Ascending aorta (tissue), 2 donors: ENCODE measurements at places on chromosomes 6 and 20. TPM values are rescaled to one million over a fixed set of nuclear protein-coding genes. Genes with fewer than 3 reads are reported as not detected.

Gene SNX5
- 32.7 TPM for total RNA-seq

Gene CLPSL1
- not detected for total RNA-seq

Gene TNFRSF21
- total RNA-seq, result 1.8 TPM

Gene EYA2
- 15.4 TPM for total RNA-seq

Gene TMEM217
- not detected for total RNA-seq

Gene HECA
- total RNA-seq, result 27.0 TPM

Gene MOCS1
- 45.4 TPM for total RNA-seq

Gene ZNF76
- 55.7 TPM for total RNA-seq

Gene BMP6
- 16.0 TPM for total RNA-seq

Gene AVP
- total RNA-seq, result not detected

Gene RSPO4
- 1.4 TPM for total RNA-seq
